ENCODE measurements at places on chromosomes 12 and 14.

DNA sequence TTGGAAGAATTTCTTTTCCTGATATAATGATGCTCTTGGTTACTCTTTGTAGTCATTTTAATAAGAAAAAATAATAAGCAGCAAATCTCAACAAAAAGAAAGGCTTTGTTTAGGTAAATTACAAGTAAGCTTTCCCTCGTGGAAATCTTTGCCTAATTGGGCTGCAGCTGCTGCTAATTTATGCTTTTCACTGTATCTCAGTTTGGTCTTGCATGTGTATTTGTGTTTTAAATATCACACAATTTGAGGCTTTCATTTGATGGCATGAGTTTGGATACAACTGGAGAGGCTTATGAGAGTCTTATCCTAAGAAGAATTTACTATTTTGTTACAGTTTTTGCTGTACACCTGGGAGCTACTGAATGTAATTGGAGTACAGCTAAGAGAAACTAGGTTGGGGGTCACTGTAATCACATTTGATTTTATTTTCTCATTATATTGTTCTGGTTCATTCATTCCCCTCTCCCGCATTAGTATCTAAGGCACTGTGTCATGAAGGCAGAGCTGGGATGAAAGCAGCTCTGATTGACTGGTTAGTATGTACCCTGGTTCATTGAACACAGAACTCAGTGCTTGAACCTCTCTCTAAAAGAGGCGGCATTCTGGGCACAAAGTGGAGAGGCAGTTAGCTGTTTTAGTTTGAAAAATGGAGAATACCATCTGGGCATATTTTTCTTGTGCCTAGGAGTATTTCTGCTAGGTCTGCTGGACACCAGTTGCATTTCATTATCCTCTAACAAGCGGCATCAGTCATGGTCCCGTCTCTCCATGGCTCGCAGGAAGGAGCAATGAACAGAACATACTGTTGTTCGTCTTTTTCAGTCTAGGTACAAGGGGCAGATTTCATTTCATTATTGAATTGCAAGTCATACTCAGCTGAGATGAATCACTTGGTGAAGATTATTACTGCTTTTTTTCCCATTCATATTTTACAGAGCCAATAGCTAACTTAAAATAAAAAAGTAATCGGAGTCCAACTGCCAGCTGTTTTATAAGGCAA is 118.0 kb upstream of the TMEM260 start:
- DNase-seq: no peak

DNA sequence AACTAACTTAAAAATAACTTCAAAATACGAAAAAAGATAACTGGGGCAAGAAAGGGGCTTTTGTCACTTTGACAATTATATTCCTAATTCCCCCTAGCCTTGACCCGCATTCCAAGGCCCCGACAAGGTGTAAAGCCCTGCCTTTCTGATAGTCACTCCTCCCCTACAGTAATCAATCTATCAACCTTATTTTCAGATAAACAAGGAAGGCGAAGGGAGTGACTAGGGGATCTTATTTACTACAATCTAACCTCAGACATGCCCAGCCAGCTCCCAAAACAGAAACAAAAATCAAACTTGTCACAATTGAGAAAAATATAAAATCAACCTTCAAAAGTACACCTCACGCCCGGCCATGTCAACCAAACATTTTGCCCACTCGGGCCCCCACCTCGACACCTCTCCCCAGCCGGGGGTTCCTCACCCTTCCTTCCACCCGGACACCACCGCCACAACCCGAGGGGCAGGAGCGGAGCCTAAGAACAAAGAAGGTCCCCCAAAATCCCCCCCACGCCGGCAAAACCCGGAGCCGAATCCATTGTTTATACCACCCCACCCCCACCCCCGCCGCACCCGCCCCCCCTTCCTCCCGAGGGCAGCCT is 562 bp downstream of the ZFYVE1 start:
- DNase-seq: no peak

GRCh38 chr14:90785471-90785870 is 30.8 kb downstream of the TTC7B start:
- DNase-seq: no peak

DNA sequence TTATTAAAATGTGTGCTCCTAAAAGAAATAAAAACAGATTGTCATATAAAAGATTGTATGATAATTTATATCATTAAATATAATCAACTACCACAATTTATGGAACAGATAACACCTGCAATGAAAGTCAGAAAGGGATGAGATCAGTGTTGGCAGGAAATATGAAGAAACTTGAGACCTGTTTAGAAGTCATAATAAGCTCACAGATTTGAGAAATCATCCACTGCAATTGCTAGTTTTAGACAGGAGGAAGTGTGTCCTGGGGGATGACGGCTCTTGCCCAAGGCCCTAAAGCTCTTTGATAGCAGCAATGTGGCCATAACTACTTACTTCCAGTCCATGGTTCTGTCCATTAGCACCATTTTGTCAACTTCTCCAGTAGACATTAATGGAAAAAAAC is 122.8 kb upstream of the SOX5 start:
- no peak for DNase-seq

- no peak for DNase-seq
These were observed at the start of gene FIGNL2 for GRCh38 chr12:51848326-51848727. TSS of gene FIGNL2 (minus strand) at chr12:51848718. CDS start at chr12:51822413, 26,305 bp downstream.

GRCh38 chr14:52268279-52269061 is 972 bp downstream of the PTGDR start:
- DNase-seq: peak; percentile 25

DNA sequence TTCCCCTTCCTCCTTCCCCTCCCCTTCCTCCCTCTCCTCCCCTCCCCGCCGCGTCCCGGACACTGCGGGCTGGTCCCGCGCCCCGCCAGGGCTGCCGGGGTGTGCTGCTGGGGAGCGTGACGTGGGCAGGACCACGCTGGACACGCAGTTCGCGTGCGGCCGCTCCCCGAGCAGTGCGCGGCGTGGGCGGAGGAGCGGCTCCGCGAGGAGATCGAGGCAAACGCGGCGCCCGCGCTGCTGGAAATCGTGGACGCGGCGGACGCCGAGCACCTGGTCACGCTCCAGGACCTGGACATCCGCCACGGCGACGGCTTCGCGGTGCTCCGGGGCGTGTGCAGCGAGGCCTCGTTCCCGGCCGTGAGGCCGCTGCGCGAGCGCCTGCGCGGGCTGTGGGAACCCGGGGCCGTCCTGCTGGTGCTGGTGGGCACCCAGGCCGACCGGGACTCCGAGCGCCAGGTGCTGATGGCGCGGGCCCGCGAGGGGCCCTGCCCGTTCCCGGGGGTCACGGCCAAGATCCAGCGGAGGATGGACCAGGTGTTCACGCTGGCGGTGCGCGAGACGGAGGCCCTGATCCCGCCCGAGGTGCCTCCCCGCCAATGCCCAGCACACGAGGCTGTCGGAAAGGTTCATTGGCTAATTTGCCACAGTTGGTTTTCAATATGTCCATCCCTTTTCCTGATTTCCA is 84.3 kb downstream of the TNFAIP2 start:
- no peak for DNase-seq

DNA sequence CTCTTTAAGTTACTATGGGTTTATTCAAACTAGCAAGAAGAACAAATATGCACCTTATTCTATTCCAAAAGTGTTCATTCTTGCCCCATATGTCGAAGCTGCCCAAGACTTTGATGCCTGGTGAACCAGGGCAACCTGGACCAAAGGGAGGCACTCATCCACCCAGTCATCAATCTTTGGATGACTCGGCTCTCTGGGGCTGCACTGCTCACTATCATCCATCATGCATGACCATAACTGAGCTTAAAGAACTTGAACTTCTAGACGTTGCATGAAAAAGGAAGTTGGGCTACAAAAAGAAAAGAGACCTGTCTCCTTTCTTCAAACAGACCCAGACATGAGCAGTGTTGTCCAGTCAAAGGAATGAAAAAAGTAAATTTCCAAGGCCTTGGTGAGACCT is 1.2 kb downstream of the KRT4 start:
- DNase-seq: no peak

- DNase-seq: no peak
These were observed 178.6 kb downstream of the SNAPC1 start for GRCh38 chr14:61940666-61941420.

DNA sequence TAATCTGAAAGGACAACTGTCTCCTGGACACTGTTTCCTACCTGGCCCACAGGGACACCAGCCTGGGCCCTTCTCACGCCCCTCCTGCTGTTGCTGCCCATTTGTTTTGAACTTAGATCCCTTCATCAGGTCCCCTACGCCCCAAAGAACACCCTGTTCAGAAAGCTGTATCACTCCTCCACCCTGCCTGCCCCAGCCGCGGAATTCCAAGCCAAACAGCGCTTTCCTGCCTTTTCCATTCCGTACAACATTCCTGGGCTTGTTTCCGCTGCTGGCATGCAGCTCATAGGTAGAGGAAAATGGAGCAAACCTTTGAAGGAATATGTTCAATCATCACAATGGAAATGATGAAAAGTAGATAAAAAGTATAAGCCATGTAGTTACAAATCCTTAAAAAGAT is 12.8 kb upstream of the GSG1 start:
- DNase-seq: no peak

- DNase-seq: peak; percentile 45
These were observed 5.8 kb downstream of the KMT5A start for GRCh38 chr12:123389560-123390351.

GRCh38 chr12:51915003-51915625 is 7.8 kb downstream of the ACVRL1 start:
- no peak for DNase-seq

- no peak for DNase-seq
These were observed 465.7 kb downstream of the NOVA1 start for GRCh38 chr14:26132061-26132645.

DNA sequence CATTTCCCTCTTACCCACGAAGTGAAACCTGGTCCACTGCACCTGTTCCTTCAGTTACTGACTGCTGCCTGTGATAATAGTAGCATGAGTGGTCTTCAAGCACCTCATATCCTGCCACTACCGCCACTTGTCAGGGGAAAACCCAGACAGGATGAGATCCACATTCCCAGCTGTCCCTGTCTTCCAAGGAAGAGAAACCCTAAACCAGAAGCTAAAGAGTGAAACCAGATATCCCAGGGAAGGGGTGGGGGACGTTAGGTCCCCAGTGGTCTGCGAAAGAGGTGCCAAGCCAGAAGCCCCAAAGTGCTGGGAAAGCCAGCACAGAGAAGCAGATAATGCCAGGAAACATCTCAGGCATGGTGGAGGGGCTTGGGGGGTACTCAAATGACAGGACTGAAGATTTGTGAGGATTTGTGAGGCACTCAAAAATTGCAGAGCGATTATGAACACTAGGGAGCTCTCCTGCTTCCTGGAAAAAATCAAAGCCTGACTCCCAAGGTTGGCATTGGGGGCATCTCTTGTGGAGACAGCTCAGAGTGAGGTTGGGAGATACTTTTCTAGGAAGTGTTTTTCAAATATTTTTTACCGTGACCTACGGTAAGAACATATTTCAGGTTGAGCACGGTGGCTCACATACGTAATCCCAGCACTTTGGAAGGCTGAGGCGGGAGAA is 77.9 kb downstream of the TMEM30B start:
- DNase-seq: no peak

- DNase-seq: no peak
These were observed 100.7 kb downstream of the ZFC3H1 start for GRCh38 chr12:71562676-71563595.

- DNase-seq: peak; percentile 91
These were observed at the start of gene RASAL1 for GRCh38 chr12:113135178-113136127. TSS of gene RASAL1 (minus strand) at chr12:113135761. CDS start at chr12:113135462, 299 bp downstream.

GRCh38 chr12:54371328-54372112 is 7.2 kb upstream of the GPR84 start:
- DNase-seq: no peak

GRCh38 chr12:69981881-69982475 is 157.0 kb downstream of the MYRFL start:
- no peak for DNase-seq

DNA sequence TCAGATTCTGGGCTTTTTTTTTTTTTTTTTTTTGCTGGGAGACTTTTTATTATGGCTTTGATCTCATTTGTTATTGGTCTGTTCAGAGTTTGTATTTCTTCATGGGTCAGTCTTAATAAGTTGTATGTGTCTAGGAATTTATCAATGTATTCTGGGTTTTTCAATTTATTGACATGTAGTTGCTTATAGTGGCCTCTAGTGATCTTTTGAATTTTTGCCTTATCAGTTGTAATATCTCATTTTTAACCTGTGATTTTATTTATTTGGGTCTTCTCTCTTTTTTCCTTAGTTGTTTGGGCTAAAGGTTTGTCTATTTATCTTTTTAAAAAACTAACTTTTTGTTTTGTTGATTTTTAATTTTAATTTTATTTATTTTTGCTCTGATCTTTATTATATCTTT is 45.5 kb downstream of the NAA30 start:
- DNase-seq: no peak

DNA sequence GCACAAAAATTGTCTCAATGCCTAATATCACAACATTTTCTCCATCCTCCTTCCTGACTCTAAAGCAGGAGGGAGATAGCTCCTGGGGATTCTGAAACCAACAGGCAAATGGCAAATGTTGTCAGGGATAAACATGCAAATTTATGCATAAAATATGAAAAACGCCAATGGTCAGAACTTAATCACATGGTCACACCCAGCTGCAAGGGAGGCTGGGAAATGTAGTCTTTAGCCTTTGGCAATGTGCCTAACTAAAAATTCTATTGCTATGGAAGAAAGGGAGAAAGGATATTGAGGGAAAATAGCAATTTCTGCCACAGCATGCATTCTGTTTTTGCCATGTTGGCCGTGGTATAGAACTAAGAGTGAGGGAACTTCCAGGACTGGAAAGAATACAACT is 11.7 kb upstream of the OASL start:
- DNase-seq: no peak

DNA sequence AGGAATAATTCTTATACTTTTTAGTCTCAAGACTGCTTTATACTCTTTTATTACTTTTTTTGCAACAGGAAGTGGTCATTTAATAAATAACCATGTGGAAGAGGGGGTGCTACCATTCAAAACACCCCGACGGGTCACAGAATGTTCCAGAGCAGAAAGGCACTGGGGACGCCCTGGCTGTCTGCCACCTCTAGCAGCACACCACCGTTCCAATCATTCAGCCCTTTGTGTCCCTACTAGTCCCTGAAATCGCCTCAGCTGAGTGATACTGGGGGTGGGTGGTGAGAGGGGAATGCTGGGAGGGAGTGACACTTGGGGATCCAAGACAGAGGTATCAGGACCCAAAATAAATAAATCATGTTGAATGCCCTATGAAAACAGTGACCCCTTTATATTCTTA is 52.4 kb downstream of the MON2 start:
- DNase-seq: no peak

- no peak for DNase-seq
These were observed 40.2 kb downstream of the CYP46A1 start for GRCh38 chr14:99724196-99724891.

DNA sequence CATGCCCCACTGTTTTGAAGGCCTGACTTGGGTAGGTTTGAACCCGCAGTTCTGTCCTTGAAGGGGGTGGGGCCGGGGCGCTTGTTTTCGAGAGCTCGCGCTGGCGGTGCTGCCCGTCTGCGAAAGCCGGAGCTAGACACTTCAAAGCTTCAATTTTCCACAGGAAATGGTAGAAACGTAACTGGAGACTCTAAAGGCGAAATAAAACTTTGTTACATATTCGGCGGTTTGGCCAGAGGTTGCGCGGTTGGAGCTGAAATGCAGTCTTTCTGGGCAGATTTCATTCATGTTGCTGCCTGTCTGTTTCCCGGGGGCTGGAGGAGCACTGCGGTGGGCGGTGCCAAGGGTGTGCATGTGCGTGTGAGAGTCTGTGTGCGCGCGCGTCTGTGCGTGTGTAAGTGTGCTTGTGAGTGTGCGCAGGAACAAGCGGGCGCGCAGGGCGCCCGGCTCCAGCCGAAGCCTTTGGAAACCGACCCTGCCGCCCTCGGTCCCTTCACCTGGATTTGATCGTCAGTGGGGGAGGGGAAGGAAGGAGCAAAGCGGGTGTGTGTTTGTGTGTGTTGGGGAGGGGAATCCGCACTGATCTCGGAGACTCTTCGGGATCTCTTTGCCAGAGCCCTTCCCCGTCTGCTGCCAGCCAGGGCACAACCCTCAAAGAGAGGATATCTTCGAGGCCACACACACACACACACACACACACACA is 227.7 kb upstream of the CRY1 start:
- peak; percentile 83 for DNase-seq

All from activated CD4-positive, alpha-beta memory T cell treated with anti-CD3 and anti-CD28 coated beads for 36 hours (primary cell).